ENCODE measurements at places on chromosomes 4 and X.

GRCh38 chrX:133350751-133351150, 64.5 kb downstream of the GPC4 start:
- DNase-seq = no peak

DNA sequence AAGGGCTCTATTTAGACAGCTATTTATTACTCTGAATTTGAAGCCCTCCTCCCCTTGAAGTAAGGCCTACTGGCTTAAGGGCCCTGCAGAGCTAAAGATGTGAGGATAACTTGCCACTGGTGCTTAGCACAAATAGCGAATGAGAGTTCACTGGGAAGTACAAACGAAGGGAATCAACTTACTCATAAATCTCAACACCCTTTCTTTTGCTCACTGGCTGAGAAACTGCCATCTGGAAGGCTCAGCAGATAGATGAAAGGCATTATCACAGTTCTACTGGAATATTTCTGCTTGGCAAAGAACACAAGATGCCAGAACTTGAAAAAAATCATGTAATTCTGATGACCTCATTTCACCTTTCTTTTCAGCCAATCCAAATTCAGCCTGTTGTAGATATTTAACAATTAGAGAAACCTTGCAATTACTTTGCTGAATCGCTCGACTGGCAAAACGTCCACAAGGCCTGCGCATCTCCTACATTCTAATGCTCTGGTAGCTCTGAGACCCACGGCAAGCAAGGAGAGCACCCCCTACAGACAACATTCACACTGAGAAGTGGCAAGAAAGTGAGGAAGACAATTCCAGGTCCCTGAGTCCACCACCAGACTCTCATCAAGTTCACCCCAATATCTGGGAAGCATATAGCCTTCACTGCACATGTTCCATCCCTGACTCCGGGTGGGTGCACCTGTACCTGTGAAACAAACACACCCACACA, 27.5 kb downstream of the TSPAN5 start:
- DNase-seq = no peak

DNA sequence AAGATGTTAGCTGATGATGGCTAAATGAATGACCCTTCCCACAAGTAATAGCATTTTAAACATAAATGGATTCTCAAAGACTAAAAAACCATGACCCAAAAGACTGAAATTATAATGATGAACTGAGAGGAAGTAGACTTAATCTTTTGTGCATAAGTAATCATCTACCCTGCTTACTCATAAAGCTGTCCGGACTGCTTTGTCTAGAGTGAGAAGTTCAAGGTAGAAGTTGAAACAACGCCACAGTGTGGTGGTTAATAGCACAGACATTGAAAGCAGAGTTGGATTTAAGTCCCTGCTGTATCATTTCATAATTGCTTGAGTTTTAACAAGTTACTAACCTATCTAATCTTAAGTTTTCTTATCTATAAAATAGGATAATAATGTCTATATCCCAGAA, 346.6 kb downstream of the CENPC start:
- no peak for DNase-seq

GRCh38 chr4:158291334-158292055, 81.2 kb downstream of the TMEM144 start:
- no peak for DNase-seq

- no peak for DNase-seq
Observed at GRCh38 chr4:18675586-18676525, 654.3 kb upstream of the LCORL start.

DNA sequence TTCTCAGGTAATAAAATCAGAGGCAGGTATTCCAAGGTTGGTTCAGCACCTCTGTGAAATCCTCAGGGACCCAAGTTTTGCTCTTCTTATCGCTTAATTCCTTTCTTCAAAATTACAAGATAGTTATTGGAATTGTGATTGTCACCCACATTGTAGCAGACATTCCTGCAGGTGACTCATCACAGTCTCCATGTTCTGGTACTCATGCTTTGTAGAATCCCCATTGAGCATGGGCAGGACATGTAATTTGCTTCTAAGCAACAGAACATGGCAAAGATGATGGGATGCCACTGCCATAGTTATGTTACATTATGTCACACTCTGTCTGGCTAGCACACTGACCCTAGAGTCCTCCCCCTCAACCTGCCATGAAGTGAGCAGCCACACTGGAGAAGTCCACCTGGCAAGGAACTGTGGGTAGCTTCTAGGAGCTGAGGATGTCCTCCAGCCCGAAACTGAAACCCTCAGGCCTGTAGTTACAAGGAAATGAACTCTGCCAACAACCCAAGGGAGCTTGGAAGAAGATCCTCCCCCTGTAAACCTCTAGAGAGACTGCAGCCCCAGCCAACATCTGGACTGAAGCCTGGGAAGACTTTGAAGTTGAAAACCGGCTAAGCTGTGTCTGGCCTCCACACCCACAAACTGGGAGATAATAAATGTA, 58.3 kb upstream of the GUCY1A1 start:
- DNase-seq = no peak

DNA sequence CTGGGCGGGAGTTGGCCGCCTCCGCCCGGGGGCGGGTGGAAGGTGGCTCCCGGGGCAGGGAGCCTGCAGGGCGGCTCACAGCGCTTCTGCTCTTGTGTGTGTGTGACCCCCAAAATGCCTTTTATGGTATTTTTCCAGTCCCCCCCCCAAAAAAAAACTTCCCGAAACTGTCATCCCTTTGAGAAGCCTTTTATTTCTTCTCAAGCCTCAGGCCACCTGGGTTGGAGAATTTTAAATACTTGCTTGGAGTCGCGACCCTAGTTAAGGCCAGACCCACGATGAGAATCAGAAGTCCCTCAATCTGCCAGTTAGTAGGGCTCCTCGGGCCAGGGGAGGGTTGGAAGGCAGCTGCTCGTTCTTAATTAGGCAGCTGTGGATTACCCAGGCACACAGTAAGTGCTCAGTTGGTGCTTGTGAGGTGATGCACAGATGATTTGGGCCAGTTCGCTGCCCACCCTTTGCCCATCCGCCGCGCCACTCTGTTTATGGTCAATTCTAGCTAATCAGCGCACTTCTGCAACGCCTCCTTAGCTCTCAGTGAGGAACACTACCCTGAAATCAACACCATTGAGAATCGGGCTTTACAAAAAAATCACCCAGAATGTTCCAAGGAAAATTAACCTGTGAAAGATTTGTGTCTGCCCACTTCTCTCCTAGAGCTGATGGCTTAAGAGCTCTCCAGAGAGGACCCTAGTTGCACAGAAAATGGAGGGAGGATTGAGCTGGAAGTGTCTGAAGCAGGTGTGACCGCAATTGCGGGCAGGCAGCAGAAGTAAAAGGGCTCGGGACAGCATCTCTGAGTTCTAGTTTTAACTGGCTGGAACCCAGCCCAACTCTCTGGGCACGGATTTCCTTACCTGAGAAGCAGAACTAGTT, 648 bp upstream of the SCD5 start:
- DNase-seq = no peak

GRCh38 chr4:6815029-6815836, 32.7 kb downstream of the KIAA0232 start:
- DNase-seq = no peak

- no peak for DNase-seq
Observed at GRCh38 chr4:122050841-122051240, 99.0 kb upstream of the TRPC3 start.

GRCh38 chr4:176125063-176125462, 59.4 kb downstream of the WDR17 start:
- DNase-seq = no peak

- DNase-seq = no peak
Observed at GRCh38 chr4:103075435-103075893, 1.1 kb downstream of the SLC9B2 start.

DNA sequence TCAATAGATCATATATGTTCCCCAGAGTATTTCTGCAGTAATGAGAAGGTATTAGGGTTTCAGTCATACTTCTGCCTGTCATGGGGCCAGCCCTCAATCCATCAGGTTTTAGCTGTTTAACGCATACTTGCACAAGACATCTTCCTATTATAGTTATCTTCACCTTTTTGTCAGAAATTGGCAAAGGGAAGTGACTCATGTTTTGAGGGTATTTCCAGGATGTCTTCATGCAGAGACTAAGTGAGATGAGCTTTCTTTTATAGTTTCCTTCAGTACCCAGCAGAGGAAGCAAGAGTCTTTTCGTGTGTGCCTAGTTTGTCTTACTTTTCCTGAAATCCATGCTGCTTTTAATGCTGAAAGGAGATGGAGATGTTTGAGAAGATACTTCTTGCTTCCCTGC, 9.5 kb downstream of the CSTF2 start:
- DNase-seq = no peak
